ENCODE measurements at places on chromosomes 2 and 18. TPM values are rescaled to one million over a fixed set of nuclear protein-coding genes. Genes with fewer than 3 reads are reported as not detected.

DNA sequence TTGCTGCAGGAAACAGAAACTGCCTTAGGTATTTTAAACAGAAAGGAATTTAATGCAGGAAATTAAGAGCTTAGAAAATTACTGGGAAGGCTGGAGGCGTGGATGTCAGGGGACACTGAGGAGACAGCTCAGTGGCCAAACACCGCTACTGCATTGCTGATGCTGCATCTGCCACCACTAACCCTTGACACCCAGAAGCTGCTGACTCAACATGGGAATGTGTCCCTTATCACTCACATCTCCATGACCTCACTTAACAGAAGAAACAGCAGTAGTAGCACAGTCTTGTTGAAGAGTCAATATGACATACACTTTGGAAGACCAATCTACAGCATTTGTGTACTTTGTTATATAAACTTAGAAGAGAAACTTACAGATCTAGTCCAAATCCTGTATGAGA lies 906.1 kb downstream of the SLC4A3 start:
- H3K36me3 ChIP-seq, result no peaks in the 10 kb centered on the region
- H3K27ac ChIP-seq, result no peak overlapping the region

- H3K4me3 ChIP-seq, result peak overlapping the region; percentile 88
- H3K36me3 ChIP-seq, result no peaks in the 10 kb centered on the region
- DNase-seq, result peak; percentile 90
- H3K27ac ChIP-seq, result peak overlapping the region; percentile 99
- no peaks in the 10 kb centered on the region for H3K27me3 ChIP-seq
- H3K4me1 ChIP-seq, result peaks cover 36% of the 10 kb centered on the region
Measured at GRCh38 chr2:150485114-150485870, 2.2 kb downstream of the RND3 start.

DNA sequence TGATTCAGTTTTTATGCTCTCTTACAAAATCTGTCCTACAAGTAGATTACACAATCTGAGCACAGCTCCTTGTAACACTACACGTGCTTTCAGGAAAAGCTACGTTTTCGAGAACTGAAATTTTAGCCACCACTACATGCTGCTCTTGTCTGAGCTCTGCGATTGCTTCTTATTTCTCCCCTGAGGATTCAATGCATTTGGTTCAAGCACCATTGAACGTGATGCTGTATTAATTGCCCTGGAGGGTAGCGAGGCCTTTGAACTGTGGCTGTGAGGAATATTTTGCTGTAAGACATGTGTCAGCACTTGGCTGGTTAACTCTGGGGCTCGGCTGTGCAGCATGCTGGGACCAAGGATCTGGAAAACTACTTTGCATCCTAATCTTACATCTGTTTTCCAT lies 405.8 kb downstream of the EPHA4 start:
- DNase-seq, result no peak
- no peaks in the 10 kb centered on the region for H3K36me3 ChIP-seq
- H3K4me1 ChIP-seq, result no peaks in the 10 kb centered on the region
- no peak overlapping the region for H3K27ac ChIP-seq

GRCh38 chr2:175074478-175074877 lies 69.3 kb upstream of the CHN1 start:
- H3K27ac ChIP-seq, result no peak overlapping the region
- H3K4me1 ChIP-seq, result no peaks in the 10 kb centered on the region
- H3K36me3 ChIP-seq, result peaks cover 36% of the 10 kb centered on the region
- no peaks in the 10 kb centered on the region for H3K27me3 ChIP-seq
- H3K4me3 ChIP-seq, result no peak overlapping the region
- no peak for DNase-seq

- no peaks in the 10 kb centered on the region for H3K27me3 ChIP-seq
- H3K36me3 ChIP-seq, result no peaks in the 10 kb centered on the region
- no peak overlapping the region for H3K27ac ChIP-seq
- no peaks in the 10 kb centered on the region for H3K4me1 ChIP-seq
- DNase-seq, result no peak
- H3K4me3 ChIP-seq, result no peak overlapping the region
Measured at GRCh38 chr2:31384351-31384750, 30.2 kb downstream of the XDH start.

GRCh38 chr2:55420871-55421270 lies 1.2 kb upstream of the CCDC88A start:
- H3K36me3 ChIP-seq, result no peaks in the 10 kb centered on the region
- DNase-seq, result no peak
- H3K27me3 ChIP-seq, result no peaks in the 10 kb centered on the region
- peak overlapping the region; percentile 83 for H3K4me3 ChIP-seq
- H3K27ac ChIP-seq, result no peak overlapping the region
- H3K4me1 ChIP-seq, result peaks cover 8% of the 10 kb centered on the region

GRCh38 chr2:84880645-84881521 lies at the start of gene TRABD2A:
Gene TRABD2A (minus strand): TSS chr2:84881084. CDS start chr2:84881039, 45 bp downstream.
- H3K4me3 ChIP-seq, result peak within 1 kb of the TSS; percentile 75
- H3K36me3 ChIP-seq, result no peaks in the 10 kb centered on the region
- peak; percentile 60 for DNase-seq
- no peaks in the 10 kb centered on the region for H3K27me3 ChIP-seq

DNA sequence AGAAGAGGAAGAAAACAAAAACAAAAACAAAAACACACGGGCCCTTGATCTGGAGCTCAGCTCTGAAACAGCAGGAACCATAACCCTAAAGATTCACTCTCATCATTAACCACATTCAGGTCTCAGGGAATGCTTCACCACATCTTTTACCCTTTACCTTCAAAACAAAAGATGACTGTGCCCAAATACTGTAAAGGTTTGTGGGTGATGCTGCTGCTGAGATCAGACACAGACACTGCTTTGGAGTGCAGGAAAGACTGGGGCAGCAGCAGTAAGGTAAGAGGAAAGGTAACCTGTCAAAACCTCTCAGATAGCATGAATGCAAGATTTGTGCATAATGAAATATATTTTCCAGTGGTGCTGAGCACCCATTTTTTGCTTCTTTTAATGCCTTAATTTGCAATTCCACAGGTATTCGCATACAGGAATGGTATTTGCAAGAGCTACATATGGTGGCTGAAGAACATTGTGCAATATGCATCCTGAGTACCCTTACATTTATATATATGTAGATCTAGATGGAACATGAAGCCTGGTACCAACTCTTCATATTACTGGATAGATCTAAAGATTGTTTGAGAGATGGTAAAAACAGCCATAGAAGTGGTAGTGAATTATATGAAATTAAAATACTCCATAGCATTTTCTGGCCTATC lies 4.1 kb upstream of the FLACC1 start:
- no peak overlapping the region for H3K4me3 ChIP-seq
- peaks cover 7% of the 10 kb centered on the region for H3K36me3 ChIP-seq
- no peak for DNase-seq
- no peaks in the 10 kb centered on the region for H3K27me3 ChIP-seq
- no peaks in the 10 kb centered on the region for H3K4me1 ChIP-seq

GRCh38 chr2:64238799-64239198 lies 94.6 kb upstream of the PELI1 start:
- H3K36me3 ChIP-seq, result no peaks in the 10 kb centered on the region
- no peaks in the 10 kb centered on the region for H3K4me1 ChIP-seq
- no peak overlapping the region for H3K27ac ChIP-seq
- no peaks in the 10 kb centered on the region for H3K27me3 ChIP-seq
- H3K4me3 ChIP-seq, result no peak overlapping the region

DNA sequence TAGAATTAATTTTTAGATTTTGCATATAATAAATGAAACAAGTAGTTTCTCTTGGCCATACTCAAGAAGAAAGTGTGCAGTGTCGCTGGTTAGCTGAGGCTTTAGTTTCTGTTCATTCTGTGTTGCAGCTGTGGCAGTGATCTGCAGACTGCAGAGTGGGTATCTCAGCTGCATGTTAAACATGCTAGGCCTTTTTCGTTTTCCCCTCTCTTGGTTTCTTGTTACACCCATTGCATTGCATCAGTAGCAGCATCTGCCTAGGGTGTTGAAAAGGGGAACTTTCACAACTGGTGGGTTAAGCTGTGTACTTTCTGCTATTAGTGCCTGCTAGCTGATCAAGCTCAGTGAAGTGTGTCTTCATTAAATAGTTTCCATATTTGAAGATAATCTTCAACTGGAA lies 51.3 kb downstream of the ACSL3 start:
- H3K36me3 ChIP-seq, result peaks cover 9% of the 10 kb centered on the region
- no peak overlapping the region for H3K4me3 ChIP-seq
- no peak overlapping the region for H3K27ac ChIP-seq
- no peak for DNase-seq
- H3K4me1 ChIP-seq, result no peaks in the 10 kb centered on the region

DNA sequence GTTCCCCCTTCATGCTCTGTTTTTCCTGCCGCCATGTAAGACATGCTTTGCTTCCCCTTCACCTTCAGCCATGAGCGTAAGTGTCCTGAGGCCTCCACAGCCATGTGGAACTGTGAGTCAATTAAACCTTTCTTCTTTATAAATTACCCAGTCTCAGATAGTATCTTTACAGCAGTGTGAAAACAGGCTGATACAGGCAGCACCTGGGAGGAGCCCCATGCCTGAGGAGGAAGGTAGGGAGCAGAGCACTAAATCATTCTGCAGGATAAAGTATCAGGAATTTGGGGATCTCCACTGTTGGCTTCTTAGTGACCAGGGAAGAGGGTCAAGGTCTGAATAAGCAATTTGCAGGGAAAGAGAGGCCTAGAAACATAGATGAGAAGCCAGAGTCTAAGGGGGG lies 78.0 kb downstream of the KCNF1 start:
- no peak overlapping the region for H3K4me3 ChIP-seq
- H3K36me3 ChIP-seq, result no peaks in the 10 kb centered on the region
- H3K27me3 ChIP-seq, result no peaks in the 10 kb centered on the region
- no peaks in the 10 kb centered on the region for H3K4me1 ChIP-seq
- DNase-seq, result no peak

DNA sequence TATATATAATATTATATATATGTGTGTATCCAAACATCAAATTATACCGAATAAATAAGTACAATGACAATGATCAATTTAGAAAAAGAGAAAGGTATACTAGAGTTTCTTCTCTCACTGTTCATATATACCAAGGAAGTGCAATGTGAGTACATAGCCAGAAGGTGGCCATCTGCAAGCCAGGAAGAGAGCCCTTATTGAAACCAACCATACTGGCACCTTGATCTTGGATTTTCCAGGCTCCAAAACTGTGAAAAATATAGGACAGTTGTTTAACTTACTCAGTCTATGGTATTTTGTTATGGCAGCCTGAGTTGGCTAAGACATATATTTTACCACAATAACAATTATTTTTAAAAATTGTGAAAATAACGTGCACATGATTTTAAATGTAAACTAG lies 1490.2 kb upstream of the SLC39A10 start:
- no peak for DNase-seq
- H3K4me3 ChIP-seq, result no peak overlapping the region
- no peaks in the 10 kb centered on the region for H3K4me1 ChIP-seq

DNA sequence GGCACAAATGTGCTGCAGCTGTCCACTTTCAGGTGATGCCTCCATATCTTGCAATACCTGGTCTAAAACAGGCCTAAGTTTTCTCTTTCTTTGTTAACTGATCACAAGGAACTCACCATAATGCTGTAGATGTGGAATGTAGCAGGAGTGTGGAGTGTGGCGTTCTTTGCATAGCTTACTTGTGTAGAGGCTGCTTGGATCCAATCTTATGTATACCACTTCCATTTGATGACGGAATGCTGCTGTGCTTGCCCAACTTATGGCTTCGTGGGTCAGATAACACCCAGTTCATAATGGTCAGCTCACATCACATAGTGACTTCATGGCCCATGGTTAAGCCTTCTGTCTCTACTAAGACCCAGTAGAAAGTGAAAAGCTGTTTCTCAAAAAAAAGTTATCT lies 114.5 kb downstream of the LAMA3 start:
- H3K4me3 ChIP-seq, result no peak overlapping the region
- no peak for DNase-seq
- no peak overlapping the region for H3K27ac ChIP-seq

DNA sequence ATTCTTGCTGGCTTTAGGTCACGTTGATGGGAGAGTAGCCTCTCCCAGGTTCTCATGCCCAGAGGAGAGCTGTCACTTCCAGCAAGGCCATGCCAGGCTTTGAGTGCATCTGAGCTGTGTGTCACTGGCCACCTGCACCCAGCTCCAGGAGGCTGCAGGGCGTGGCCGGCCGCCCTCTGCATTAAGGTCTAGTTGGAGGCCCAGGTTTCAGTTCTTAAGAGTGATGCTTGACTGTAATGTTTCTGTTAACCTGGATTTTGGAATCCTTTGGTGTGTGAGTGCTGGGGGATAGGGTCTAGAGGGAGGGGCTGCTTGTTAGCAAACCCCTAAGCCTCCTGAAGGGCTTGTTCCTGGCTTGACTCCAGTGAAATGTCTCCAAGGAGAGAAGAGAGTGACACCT lies 140.1 kb downstream of the ACOXL start:
- H3K36me3 ChIP-seq, result no peaks in the 10 kb centered on the region
- H3K4me1 ChIP-seq, result no peaks in the 10 kb centered on the region
- no peak overlapping the region for H3K4me3 ChIP-seq
- no peak for DNase-seq
- no peaks in the 10 kb centered on the region for H3K27me3 ChIP-seq
- H3K27ac ChIP-seq, result no peak overlapping the region

Gene TXNDC2
- total RNA-seq, result not detected

Gene RAMP1
- total RNA-seq, result 191 TPM
